Cortex of kidney (tissue), 1 donor: ENCODE measurements at places on chromosomes 1 and 21.

- no peak for DNase-seq
Measured at GRCh38 chr1:209156991-209157390, 426.5 kb upstream of the CAMK1G start.

- DNase-seq, result no peak
Measured at GRCh38 chr1:159084867-159085266, 8.3 kb upstream of the AIM2 start.

DNA sequence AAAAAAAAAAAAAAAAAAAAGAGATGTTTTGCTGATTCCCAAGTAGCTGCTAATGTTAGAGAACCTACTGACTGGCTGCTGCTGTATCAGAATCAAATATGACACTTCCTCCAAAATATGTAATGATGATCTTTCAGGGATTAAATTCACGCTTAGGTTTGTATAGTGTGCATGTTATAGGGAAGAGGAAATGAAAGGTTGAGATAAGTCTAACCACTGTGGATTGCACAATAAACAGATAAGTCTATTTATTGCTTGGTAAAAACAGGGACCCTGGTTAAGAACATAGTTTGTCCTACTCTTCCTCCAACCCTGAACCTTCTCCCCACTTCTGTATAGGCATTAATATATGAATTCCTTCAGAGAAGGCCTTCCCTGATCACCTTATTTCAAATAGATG is 13.2 kb downstream of the RC3H1 start:
- no peak for DNase-seq

GRCh38 chr1:105373681-105374080 is 1624.0 kb downstream of the AMY1C start:
- no peak for DNase-seq

DNA sequence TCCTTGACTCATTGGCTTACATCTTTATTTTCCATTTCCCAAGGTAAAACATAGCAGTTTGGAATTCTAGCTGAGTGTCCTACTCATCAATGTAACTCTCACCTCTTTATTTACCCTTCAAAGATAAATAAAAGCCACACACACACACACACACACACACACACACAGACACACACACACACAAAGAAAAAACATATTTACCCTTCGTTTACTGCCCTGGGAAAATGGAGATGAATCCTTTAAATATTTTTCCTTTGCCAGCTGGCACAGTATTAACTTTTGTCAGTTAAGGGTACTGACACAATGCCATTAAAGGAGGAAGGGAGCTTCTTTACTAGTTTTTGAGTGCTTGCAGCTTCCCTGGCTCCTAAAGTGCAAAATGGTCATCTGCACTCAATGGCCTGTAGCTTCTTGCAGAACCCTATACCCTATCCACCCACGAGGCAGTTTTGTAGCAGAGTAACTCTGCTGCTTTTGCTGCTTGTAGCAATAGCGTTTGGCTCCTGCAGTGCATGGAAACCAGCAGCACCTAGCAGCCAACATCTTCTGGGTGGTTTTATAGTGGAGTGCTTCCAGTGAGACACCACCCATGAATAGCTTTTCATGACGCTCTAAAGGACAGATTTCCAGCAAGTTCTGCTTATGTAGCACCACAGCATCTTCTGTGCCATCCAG is 103.7 kb downstream of the HS2ST1 start:
- no peak for DNase-seq

GRCh38 chr21:33685613-33686197 is 43.4 kb downstream of the ITSN1 start:
- DNase-seq, result no peak

DNA sequence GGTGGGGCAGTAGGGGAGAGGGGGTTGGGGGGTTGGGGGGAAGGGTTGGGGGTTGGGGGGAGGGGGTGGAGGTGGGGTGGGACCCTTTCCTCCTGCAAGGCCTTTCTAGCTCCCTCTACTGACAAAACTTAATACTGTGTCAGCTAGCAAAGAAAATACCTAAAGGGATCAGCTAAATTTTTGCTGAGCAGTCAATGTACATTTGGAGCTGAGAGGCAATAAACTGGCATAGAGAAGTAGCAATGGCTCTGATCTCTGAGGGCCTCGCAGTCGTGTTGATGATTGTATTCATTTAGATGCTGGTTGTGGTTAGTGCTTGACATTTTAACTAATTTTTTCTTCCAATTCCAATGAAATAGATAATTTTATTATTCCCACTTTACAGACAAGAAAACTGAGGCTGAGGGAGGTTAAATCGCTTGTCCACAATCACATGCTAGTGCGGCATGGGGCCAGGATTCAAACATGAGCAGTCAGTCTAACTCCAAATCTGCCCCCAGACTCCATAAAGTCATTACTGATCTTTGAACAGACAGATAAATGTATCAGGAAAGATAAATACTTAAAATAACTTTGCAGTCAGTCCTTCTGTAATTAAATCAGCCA is 357.1 kb downstream of the DISC1 start:
- no peak for DNase-seq

DNA sequence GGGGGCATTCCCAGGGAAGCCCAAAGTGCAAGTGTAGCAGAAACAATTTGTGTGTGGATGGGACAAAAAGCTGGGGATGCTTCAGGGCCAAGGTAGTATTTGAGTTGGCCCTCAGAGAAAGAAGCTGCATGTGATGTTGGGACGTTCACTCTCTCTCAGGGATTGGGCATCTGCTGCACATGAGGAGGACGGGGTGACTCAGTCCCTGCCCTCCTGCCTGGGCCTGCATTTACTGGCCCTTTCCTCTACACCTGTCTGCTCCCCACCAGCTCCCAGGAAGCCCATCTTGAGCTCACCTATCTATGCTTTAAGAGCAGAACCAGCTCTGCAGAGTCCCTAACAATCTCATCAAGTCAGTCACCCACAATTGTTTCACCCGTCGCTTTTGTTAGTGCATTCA is 23.5 kb upstream of the MPZL1 start:
- DNase-seq, result no peak

GRCh38 chr1:98323388-98323787 is 338.1 kb upstream of the SNX7 start:
- DNase-seq, result no peak

- no peak for DNase-seq
Measured at GRCh38 chr1:200767321-200767720, 28.6 kb downstream of the CAMSAP2 start.

- no peak for DNase-seq
Measured at GRCh38 chr21:27206368-27206982, 239.6 kb upstream of the ADAMTS5 start.

DNA sequence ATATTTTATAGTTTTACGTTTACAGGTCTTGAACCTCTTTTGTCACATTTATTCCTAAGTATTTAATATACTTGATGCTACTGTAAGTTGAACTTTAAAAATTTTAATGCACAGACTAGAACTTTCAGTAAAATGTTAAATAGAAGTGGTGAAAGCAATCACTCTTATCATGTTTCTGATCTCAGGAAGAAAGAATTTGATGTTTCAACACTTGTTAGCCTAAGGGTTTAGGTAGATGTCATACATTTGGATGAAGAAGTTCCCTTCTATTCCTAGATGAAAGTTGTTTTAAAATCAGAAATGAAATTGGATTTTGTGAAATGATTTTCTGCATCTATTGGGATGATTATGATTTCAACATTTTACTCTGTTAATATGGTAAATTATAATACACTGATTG is 63.6 kb upstream of the TTLL7 start:
- no peak for DNase-seq

GRCh38 chr1:243346468-243346867 is 90.6 kb downstream of the SDCCAG8 start:
- no peak for DNase-seq

DNA sequence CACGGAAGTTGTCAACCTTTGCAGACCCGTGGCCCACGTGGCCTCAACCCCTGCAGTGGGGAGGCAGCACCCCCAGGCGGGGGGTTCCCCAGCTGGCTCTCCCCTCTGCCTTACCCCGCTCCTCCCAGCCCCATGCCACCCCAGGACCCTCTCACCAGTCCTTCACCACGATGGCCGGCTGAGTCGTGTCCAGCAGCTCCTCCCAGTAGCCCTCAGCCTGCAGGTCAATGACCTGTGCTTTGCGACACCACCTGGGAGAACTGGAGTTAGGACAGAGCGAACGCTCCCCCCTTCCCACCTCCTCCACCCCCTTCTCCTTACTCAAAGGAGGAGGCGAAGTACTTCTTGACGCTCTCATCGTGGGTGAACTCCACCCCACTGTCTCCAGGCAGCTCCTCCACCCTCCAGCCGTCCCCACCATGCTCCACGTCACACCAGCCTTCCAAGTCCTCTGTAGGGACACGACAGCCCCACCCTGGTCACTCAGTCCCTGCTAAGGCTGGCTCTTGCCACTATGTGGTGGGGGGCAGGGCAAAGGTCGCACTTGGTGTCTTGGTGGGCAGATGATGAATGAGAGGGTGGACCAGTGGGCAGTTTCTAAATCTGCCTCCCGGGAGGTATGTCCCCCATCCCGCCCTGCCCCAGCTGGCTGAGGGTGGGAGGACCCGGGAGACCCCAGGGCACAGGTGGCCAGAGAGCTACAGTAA is 4.5 kb downstream of the FBXO2 start:
- DNase-seq, result no peak
